Renal cortical epithelial cell (primary cell): ENCODE measurements at places on chromosomes 3 and 15.

DNA sequence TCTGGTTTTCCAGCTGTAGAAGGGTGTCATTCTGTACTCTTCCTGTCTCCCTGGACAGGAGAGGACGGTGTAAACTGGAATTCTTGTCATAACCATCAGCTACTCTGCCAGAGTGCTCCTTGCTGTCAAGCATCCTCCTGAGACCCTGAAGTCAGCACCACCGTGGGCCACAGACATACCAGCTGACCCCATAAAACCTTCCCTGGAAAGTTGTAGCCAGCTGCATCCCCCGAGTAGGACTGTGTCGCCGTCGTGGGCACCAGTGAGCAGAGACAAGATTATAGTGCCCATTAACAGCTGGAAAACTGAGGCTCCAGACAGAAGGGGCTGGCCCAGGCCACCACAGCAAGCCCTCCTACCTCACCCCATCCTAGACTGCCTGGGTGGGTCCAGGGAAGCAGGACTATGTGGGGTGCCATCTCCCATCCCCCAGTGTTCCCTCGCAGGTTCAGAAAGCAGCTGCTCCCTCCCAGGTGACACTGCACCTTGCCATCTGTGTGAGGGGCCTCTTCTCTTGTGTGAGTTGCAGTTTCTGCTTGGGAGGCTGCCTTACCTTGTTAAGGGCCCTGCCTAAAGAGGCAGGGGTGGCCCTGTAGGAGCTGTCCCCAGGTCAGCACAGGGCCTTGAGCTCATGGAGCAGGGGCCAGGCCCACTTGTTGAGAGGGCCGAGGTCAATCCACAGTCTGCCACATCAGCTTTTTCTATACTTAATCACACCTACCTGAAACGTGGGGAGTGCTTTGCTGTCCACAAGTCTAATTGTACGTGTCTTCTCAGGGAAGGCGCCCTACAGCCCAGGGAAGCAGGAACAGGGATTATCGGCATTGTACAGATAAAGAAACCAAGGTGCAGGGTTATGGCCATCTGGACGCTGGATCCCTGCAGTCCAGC is 191.9 kb upstream of the LINGO1 start:
- no peak for DNase-seq

- no peak for DNase-seq
These were observed 1350.0 kb upstream of the EPHA6 start for GRCh38 chr3:95464346-95464745.

GRCh38 chr3:11928381-11928780 is 75.8 kb upstream of the SYN2 start:
- DNase-seq = no peak

GRCh38 chr3:35733864-35734263 is 94.5 kb downstream of the ARPP21 start:
- DNase-seq = no peak

DNA sequence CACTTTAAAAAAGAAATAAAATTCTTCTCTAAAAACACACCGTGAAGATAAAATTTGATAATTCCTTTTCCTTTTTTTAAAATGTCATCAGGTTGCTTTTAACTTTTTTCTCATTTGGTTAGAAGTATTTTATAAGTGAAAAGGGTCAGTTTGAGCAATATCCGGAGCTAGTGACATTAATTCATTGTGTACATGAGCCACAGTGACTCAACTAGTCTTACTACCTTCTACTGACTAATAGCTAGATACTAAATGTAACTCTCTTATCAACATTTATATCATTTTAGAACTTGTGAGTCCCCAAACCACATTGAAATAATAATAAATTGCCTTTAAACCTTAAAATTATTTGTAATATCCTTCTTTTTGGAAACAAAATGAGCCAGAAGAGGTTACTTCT is 101.2 kb upstream of the ZBTB20 start:
- peak; percentile 9 for DNase-seq

DNA sequence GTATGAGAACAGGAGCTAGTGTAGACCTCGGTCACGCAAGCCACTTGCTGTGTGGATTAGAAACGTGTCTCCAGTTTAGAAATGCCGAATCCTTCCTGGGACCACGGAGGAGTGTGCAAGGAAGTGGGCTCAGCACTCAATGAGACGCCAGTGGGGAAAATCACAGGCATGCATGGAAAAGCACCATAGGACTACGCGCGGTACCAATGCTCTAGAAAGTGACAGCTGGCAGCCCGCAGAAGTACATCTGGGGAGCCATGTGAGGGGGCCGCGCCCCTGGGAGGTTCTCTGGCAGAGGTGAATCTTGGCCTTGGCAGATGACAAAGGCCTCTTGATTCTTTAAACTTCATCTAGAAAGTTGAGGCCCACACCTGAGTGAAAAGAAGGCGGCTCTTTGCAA is 99.3 kb downstream of the LRRK1 start:
- no peak for DNase-seq
